Epithelial cell of proximal tubule (primary cell): ENCODE measurements at places on chromosomes 13 and 19.

- peak; percentile 67 for DNase-seq
These were observed 108.8 kb downstream of the SIPA1L3 start for GRCh38 chr19:38015761-38016160.

DNA sequence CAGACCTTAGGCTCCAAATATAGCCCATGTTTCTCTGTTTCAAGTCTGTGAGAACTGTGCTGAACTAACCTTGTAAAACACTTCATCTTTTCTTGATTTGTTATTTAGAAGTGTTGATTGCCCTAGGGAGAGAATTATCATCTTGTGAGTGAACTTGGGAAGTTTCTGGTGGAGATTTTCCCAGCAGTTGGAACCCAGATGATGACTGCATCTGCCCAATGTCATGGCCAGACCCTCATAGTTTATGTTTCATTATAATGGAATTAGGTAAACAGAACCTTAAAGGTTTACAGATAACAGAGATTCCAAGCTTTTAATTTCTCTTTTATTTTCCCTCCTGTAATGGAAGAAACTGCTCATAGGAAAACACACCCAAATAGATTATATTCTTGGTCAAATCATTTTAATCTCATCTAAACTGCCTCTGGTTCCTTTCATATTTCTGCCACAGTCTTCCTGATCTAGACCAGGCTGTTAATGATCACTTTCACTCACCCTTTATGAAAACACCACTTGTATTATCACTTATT lies 569.1 kb downstream of the KCTD12 start:
- no peak for DNase-seq

DNA sequence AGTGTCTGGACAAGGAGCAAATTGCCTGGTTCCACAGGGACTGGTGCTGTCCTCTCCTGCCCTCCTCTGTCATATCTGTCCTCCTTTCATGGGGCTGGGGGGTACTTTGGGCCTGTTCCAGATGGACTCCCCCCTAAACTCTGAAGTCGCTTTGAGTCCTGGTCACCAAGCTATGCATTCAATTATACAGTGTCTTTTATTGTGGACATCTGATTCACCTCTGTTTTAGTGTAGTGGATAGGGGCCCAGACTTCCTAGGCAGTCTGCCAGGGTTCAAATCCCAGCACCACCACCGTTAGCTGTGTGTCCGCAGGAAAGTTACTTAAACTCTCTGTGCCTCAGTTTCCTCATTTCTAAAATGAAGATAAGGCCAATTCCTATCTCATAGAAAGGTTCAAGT lies 21.0 kb upstream of the IRS2 start:
- DNase-seq, result no peak

DNA sequence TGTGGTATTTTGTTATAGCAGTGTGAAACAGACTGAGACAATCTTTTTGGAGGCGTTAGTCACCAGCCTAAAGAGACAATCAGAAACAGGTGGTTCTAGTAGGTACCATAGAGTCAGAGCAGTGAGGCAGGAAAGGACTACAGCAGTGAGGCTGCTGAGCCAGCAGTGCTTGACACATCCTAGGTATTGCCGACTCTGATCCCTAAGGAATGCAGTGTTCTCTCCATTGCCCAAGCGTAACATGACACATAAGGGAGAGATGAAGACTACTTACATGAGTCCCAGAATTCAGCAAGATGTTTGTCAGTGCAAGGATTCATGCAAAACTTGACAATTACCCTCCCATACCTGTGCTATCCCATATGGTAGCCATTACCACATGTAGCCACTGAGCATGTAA lies 62.4 kb upstream of the XPO4 start:
- DNase-seq, result peak; percentile 89

DNA sequence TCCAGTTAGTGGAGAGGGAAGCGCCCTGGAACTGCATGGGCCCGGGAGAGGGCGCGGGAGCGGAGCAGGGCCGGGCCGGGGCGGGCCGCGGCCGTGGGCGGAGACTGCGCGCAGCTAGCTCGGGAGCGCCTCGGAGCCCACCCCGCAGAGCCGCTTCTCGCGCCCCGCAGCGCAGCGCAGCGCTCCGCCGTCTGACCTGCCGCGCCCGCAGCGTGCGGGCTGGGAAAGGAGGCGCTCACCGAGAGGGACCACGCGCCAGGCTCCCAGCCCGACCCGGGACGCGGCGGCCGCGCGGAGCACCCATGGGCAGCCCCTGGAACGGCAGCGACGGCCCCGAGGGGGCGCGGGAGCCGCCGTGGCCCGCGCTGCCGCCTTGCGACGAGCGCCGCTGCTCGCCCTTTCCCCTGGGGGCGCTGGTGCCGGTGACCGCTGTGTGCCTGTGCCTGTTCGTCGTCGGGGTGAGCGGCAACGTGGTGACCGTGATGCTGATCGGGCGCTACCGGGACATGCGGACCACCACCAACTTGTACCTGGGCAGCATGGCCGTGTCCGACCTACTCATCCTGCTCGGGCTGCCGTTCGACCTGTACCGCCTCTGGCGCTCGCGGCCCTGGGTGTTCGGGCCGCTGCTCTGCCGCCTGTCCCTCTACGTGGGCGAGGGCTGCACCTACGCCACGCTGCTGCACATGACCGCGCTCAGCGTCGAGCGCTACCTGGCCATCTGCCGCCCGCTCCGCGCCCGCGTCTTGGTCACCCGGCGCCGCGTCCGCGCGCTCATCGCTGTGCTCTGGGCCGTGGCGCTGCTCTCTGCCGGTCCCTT lies at the start of gene MLNR:
MLNR (plus strand) TSS at position 303 of the 820 bp plus-strand sequence; CDS start at position 303, 0 bp downstream.
- DNase-seq, result no peak
